Thymus (tissue), 14 donors: ENCODE measurements at places on chromosomes 13 and 19.
A peak's percentile ranks its signal among the peaks of the same experiment; 100 is the strongest.

- no peak for DNase-seq
Observed at GRCh38 chr19:1238369-1239303, 831 bp upstream of the CBARP start.

GRCh38 chr19:1132552-1133383, 29.0 kb downstream of the GPX4 start:
- no peak for DNase-seq

GRCh38 chr13:75341028-75341427, 140.9 kb downstream of the TBC1D4 start:
- no peak for DNase-seq

GRCh38 chr19:48739404-48740163, 826 bp downstream of the RASIP1 start:
- no peak for DNase-seq

GRCh38 chr19:19062454-19063182, 1.2 kb upstream of the SLC25A42 start:
- DNase-seq = no peak

DNA sequence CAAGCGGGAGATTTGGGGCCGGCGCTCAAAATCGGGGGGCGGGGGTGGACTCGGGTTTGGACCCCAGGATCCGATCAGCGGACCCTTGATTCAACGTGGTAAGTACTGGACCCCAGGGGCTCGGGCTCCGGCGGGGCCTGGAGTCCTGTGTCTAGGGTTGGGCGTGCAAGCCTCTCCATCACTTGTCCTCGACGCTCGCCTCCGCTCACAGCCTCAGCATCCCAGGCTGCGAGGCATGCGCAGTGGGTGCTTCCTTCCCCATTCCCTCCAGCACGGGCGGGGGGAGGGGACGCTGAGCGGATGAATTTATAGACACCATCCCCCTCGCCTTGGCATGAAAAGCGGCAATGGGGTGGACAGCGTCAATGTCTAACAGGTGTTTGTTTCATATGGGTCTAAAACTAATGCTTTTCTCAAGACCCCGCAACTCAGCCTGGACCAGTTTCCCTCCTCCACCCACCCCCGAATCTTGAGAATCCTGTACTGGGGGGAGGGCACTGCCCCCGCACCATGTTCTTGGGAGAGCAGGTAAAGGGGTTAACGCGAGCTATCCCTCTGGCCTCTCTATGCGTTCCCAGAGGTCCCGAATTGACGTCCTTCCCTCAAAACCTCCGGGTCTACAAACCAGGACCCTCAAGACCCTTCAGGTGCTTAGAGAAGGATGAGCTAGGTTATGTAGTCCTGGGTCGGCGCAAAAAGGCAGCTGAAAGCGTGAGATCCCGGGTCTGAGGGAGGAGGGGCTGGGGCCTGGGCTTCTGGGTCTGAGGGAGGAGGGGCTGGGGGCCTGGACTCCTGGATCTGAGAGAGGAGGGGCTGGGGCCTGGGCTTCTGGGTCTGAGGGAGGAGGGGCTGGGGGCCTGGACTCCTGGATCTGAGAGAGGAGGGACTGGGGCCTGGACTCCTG, 579 bp downstream of the CPT1C start:
- no peak for DNase-seq

GRCh38 chr19:19068659-19069654, 5.2 kb downstream of the SLC25A42 start:
- no peak for DNase-seq

GRCh38 chr19:13441810-13442512, 64.3 kb downstream of the CACNA1A start:
- DNase-seq = peak; percentile 7

- DNase-seq = no peak
Observed at GRCh38 chr13:71067165-71067815, 799.7 kb downstream of the DACH1 start.

DNA sequence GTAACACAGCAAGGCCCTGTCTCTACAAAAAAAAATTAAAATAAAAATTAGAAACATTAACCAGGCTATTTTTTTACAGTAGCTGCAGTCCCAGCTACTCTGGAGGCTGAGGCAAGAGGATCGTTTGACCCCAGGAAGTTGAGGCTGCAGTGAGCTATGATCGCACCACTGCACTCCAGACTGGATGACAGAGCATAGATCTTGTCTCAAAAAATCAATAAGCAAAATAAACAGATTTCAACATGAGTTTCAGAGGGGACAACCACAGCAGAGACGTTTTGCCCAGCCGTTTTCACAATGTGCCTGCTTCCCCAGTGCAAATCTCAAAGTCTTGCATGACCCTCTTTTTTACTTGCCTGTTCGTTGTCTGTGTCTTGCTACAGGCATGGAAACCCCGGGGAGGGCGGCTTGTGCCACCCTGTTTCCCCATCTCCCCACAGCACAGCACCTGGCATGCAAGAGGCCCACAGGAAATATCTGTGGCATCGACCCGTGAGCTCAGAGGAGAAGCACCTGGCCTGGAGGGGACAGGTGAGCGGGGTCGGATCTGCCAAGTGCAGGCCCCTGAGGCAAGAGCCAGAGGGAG, 222.0 kb upstream of the ZNF507 start:
- DNase-seq = no peak

DNA sequence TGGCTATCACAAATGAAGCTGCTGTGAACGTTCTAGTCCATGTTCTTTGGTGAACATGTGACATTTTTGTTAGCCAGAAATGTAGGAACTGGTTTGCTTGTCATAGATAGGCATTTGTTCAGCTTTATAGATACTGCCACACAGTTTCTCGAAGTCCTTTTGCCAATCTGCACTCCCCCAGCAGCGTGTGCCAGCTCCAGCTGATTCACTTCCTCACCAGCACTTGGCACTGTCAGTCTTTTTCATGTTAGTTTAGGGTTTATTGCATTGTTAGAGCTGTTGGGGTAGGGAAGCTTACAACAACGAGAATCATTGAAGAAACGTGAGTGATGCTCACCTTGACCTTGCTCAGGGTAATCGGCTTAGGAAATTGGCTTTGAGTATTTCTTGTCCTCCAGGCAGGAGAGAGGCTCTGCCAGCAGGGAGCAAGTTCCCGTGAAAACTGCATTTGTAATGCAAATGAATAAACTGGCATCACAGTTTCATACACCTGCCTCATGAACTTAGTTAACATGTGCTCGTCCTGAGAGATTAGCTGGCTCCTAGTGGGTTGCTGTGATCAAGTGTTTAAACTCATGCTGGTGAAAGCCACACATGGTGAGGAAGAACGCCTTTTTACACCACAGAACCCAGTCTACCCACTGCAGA, 83.9 kb downstream of the ING1 start:
- DNase-seq = no peak

DNA sequence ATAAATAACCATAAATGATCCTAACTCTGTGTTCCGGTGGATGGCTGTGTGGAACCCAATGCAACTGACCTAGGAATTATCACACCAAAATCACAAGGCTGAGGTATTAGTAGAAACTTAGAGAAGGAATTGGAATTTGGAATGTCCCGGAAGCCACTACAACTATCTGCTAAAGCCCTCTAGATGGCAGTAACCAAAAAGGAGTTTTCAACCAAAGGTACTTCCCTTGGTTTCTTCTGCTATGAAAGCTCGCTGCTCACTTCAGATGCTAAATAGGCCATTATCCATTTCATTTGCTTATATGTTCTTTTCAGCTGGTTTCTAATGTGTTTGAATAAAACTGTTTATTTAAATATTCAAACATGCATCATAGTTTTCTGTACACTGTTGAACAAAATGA, 1589.1 kb upstream of the SPRY2 start:
- no peak for DNase-seq

DNA sequence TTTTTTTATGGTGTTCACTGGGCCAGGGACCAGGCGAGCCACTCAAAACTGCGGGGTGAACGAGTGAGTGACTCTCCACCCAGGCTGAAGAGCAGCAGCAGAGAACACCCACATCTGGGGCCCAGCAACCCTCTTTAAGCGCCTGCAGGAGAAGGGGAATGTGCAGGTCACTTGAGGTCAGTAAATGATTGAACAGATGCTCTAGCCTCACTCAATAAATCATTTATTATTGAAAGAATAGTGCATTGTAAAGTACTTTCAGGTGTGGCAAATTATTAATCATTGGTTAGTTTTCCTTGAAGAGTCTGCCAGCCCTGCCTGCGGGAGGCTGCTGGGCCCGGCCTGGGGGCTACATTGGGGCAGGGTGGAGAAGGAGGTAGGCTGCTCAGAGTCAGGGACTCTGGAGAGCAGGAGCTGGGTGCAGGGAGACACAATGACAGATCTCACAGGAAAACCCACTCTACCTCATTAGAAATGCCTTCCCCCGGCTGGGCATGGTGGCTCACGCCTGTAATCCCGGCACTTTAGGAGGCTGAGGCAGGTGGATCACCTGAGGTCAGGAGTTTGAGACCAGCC, 42.5 kb downstream of the ABCC4 start:
- DNase-seq = no peak

- no peak for DNase-seq
Observed at GRCh38 chr13:21059641-21060337, 1.6 kb downstream of the LATS2 start.

DNA sequence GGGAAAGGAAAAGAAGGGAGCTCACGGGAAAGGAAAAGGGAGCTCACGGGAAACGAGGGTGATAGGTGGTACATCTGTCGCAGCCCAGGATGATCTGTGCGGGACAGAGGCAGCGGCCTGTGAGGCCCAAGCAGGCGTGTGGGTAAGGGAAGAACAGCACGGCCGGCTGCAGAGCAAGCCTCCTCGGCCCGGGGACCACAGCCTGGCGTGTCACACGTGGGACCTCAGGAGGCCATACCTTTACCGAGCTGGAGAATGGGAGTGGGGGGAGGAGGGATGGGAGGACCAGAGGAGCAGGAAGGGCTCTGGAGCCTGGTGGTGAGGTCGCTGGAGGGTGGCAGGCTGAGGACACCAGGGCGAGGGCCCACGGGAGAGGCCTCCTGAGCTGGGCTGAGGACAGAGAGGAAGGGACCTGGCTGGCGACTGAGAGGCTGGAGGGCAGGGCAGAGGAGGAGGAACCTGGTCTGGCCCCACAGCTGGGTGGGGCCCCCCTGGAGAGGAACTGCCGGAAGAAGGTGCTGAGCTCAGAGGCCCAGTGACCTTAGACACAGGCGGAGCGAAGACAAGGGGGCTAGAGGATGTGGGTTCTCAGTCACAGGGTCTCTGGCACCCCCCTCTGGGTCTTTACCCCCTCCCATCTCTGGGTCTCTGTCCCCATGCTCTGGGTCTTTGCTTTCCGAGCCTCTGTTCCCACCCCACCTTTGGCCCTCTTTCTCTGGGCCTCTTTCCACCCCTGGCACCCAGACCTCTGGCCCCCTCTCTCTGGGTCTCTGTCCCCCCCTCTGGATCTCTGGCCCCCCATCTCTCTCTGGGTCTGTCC, 2.9 kb upstream of the FTL start:
- DNase-seq = no peak

GRCh38 chr13:113045251-113046127, 60.1 kb upstream of the F7 start:
- DNase-seq = no peak

- DNase-seq = no peak
Observed at GRCh38 chr13:22757530-22758120, 423.2 kb upstream of the SGCG start.

- DNase-seq = no peak
Observed at GRCh38 chr13:41780715-41781706, 179.9 kb downstream of the VWA8 start.

GRCh38 chr13:21556051-21556450, 47.9 kb downstream of the MICU2 start:
- no peak for DNase-seq
